ENCODE measurements at places on chromosomes 7 and 10. TPM values are rescaled to one million over a fixed set of nuclear protein-coding genes. Genes with fewer than 3 reads are reported as not detected.

- no peak for DNase-seq
These were observed 66.0 kb upstream of the LRRC4 start for GRCh38 chr7:128097211-128097731.

GRCh38 chr10:77993620-77994019 lies 35.7 kb downstream of the POLR3A start:
- DNase-seq, result no peak

DNA sequence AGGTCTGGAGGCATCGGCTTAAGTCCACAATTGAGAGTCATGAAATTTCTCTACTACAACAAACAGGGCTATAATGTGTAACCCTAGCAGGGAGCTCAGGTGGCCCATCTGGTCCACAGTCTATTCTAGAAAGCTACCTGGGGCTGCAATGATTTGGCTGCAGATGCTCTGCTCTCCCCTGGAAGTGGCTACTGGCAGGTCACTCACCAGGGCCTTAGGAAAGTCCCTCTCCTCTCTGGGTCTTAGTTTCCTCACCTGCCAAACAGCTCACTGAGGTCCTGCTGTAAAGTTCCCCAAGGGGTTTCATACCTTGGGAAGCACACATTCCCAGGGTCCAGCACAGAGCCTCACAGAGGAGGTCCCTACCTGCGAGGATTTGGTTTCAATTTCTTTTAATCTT lies 2.5 kb downstream of the IGFBP3 start:
- no peak for DNase-seq

Gene ENTPD1
- total RNA-seq, result not detected

DNA sequence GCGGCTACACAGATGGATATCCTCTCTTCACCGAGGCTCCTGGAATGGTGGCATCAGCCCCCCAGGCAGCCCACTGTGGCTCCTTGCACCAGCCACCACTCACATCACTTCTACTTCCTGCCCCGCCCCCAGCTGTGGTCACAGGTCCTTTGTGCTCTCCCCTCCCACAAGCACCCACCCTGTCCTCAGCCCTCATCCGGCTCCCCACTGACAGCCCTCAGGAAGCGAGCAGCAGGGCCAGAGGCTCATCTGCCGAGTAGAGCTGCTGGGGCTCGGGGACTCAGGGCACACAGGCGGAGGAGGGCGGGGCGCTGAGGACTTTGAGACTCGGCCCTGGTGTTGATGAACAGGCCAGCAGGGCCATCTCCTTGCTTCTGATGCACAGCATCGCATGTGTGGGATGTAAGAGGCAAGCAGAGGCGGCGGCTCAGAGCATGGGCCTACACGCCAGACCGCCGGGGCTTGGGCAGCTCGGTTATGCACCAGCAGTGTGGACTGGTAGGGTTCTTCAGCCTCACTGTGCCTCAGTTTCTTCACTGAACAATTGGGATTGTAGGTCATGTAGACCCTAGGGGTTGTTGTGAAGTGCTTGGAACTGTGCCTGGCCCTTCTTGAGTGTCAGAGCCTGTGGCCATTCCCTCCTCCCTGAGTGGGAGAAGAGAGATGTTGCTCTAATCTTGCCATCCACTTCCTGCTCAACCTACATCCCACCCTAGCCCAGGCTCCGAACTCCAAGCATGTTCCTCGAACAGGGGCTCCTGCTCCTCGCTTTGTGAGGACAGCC lies at the start of gene PRF1:
Gene PRF1, minus strand, starts transcription at position 77 of the 784 bp plus-strand sequence. CDS start 1,839 bp downstream, outside the sequence.
- no peak for DNase-seq

All from SJSA1 (cell line).